ENCODE measurements at places on chromosomes 2 and 18.

DNA sequence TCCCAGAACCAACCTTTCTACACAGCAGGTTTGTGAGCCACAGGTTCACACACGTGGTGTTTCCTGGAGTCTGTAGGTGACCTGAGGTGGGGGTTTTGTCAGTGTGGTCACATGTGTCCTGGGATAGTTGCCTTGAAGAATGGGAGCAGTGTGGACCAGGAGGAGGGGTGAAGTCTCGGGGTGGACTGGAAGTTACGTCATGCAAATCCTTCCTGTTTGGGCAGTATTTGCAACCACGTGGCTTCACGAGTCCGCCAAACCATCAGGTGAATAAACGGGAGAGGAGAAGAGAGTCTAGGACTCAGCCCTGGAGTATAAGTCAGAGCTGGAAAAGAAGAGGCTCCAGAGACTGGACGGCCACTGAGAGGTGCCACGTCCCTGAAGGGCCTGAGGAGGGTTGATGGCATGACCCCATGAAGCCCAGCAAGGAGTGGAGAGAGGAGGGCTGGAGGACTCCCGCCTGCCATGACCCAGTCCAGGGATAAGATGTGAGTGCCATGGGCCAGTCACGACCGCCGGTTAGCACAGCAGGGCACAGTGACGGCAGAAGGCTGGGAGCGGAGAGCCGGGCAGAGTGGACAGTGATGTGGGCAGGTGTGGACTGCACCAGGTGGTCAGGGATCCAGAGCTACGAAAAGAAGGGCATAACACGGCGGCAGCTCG, 16.5 kb downstream of the LPIN1 start:
- no peak for DNase-seq

- no peak for DNase-seq
Observed at GRCh38 chr2:100784681-100785080, 35.3 kb upstream of the NPAS2 start.

GRCh38 chr2:115833196-115833595, 1390.8 kb downstream of the DPP10 start:
- DNase-seq: no peak

GRCh38 chr18:74399091-74399887, 57.8 kb downstream of the DIPK1C start:
- DNase-seq: no peak

DNA sequence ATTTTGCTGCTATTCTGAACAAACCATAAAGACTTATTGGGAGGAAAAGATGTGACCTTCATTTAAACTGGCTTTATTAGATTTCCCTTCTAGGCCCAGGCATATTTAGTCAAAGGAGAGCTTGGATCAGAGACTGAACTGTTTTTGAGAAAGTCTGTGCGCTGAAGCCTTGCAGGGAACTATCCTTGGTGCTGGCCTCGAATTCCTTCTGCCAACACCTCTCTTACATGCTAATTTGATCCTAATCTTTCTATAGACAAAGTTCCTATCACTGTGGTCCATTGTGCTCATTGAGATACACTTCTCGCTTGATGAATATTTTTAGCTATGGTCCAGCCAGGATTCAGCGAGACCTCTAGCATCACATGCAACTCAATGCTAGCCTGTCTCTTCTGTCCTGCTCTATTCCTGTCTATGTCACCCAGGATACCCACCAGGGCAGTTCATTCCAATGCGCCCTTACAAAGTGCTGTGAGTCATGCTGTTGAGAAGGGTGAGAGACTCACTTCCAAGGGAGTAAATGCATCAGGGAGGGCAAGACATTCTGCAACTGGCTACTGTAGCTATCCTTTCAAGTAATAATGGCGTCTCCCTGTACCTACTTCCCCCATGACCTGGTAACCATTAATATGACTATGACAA, 356.7 kb upstream of the LYPD1 start:
- DNase-seq: no peak

GRCh38 chr2:9638532-9638931, 7.7 kb upstream of the YWHAQ start:
- peak; percentile 80 for DNase-seq

- no peak for DNase-seq
Observed at GRCh38 chr2:29016504-29016903, 35.4 kb downstream of the TOGARAM2 start.

DNA sequence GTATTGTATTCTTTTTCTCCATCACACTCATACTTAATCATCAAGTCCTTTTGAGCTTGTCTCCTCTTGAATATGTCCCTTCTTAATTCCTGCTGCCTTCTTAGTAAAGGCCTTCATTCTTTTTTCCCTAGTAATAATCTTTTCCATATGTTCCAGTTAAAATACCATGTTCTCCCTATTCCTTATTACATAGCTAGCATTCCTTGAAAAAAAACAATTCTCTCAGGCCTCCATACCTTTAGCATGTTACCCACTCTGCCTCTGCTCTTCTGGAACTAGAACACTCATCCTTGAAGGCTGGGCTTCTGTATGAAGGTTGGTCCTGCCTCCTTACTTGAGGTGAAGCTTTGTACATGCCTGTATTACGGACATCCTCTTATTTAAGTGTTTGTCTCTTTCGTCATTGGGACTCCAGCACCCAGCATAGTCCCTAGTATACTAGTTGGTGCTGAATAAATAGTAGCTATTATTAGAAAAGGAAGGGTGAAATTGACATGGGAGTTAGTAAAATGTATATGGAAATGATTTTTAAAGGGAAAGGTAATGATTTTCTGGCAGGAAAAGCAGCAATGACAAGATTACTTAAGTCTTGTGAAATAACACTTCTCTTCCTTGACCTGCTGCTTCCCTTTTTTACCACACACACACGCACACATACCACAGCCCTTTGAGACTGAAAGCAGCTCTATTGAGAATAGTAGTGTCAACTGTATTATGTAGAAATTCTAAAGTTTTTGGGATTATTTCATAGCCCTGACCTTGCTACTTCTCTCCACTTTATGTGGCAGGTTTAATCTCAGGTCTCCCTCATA, 45.6 kb downstream of the REL start:
- DNase-seq: peak; percentile 74

GRCh38 chr2:42030829-42031228, 17.0 kb upstream of the PKDCC start:
- no peak for DNase-seq

Measured in AG09309 (cell line).